ENCODE measurements at places on chromosomes 12 and 14.

- DNase-seq, result no peak
These were observed 8.0 kb upstream of the SELPLG start for GRCh38 chr12:108641446-108642268.

DNA sequence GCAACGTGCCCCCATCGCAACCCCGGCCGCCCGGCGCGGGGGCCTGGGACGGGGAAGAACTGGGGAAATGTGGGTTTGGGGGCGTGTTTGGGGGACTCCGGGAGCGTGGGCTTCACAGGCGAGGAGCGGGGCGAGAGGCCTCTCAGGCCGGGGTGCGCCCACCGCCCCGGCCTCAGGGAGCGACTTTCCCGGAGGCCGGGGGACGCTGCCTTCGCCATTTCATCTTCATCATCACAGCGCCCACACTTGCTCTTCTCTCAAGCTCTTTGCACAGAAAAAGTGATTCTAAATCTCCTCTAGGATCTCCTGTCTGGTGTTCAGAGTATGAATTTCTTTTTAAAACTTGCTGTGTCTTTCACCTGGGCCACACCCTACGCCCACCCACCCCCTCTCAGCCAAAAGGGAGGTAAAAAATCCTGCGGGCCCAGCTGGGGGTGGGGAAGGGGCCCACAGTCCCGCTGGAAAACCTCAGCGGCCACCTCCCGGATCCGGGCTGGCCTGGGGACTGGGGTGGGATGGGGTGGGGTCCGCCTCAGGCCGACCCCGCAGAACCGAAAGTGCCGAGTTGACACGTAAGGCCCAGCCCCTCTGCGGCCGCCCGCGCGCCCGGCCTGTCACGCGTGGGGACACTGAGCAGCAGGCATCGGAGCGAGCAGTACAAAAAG is 7.4 kb downstream of the CDKN1B start:
- no peak for DNase-seq

- no peak for DNase-seq
These were observed 10.9 kb upstream of the CPM start for GRCh38 chr12:68943848-68944247.

DNA sequence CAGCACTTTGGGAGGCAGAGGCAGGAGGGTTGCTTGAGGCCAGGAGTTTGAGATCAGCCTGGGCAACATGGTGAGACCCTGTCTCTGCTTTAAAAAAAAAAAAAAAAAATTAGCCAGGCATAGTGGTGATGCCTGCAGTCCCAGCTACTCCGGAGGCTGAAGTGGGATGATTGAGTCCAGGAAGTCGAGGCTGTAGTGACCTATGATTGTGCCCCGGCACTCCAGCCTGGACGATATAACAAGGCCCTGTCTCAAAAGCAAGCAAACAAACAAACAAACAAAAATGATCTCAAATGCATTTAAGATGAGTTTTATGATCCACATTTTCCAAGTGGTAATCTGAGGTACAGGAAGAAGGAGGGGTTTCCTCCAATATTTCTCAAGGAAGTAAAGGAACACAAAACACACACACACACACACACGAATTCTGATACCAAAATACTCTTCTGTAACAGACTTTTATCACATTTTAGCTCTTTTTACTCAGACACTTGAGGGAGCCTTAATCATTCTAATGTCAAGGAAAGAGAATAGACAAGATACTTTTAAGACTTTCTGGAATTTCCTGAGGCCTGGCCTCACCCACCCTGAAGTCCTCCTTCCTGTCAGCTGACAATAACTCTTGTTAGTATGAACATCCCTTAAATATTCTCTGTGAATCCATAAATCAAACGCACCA is 44.4 kb upstream of the CERS5 start:
- no peak for DNase-seq

DNA sequence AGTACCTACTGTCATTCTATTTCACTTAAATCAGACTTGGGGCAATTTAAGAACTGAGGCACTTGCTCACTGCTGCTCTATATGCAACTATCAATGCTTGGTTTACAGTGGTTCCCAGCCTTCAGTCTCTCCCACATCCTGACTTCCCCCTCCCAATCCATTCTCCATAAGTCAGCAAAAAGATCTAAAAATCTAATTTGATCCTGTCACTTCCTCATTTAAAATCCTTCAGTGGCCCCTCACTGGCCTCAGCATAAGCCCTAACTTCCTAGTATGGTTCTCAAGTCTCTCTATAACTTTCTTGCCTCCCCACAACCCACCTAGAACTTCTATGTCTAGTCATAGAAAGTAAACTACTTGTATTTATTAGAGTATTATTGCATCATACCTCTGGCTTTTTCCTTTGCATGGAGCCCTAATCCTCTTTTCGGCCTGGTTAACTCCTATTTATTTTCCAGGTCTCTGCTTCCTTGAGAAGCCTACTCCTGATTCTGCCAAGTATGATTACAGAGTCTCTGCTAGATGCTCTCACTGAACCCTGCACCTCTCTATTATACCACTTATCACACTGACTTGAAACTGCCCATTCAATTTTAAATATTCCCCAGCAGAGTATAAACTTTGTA is 130.6 kb downstream of the RALGAPA1 start:
- DNase-seq, result no peak

DNA sequence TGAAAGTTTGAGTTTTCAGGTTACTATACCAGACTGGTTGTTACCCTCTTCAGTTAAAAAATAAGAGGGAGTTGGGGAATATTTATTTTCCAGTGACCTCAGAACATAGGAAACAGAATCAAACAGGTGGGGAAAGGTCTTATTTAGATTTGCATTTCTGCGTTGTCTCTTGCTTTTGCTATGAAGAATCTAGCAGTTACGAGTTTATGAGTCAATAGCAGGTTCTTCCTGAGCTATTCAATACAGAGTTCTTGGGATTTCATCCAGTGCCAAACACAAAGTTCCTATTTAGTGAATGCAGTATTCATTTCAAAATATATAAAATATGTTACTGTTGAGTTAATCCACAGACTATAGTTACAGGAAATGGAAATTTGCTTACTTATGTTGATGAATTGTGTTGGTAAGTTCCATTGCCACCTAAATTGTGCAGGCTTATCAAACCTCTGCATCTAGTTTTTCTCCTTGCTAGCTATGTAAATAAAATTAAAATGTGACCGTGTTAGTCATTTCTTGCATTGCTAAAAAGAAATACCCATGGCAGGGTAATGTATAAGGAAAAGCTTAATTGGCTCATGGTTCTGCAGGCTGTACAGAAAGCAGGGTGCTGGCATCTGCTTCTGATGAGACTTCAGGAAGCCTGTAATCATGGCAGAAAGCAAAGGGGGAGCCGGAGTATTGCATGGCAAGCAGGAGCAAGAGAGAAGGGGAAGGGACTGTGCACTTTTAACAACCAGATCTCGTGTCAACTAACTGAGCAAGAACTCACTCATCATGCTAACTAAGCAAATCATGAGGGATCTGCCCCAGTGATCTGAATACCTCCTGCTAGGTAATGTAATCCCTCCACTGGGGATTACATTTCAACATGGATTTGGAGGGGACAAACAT is 110.2 kb downstream of the KTN1 start:
- DNase-seq, result no peak

GRCh38 chr12:49962861-49963765 is 1.4 kb downstream of the AQP5 start:
- DNase-seq, result no peak

DNA sequence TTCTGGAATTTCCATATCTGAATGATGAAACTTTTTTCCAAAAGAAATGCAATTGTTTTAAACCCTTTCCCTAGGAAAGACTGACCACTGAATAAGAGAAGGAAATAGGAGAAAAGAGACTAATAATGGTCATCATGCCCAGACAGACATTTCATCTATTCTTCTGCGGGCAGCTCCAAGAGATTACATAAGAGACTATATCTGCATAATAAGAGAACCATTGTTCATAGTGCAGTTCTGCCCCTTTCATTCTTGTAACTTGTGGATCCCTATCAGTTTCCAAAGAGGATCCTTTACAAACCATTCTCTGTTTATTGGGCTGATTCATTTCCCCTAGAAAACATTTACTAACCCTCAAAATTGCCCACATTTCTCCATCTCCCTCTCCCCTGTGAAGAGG is 197.8 kb downstream of the FSCB start:
- no peak for DNase-seq

DNA sequence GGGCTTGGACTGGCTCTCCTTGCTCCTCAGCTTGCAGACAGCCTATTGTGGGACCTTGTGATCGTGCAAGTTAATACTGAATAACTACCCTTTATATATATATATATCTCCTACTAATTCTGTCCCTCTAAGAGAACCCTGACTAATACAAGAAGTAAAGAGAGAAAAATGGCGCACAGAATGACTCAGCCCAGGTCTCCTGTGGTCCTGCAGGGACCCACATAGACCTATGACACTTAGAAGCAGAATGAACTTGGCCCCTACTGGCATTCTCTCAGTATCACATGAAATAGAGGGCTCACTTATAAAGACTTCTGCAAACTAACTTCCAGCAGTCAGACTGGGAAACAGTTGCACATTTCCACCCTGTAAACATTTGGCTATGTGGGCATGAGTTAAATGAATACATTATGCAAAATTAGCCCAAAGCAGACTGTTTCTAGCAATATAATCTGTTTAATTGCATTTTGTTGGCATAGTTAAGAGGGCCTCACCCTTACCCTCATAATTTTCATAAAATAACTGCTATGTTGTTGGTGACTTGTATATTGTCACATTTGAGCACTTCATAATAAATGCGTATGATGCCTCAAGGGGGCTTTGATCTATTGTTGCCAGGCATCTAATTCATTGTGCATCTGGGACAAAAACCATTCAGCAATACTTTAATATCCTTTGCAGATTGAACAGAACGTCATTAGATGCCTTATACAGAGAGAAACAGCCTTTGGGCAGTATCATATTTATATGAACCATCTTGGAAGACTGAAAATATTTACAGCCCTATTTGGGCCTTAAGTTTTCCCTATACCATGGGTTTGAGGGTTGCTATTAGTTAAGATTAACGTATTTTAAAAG is 349.7 kb upstream of the DIO2 start:
- DNase-seq, result no peak

GRCh38 chr14:75558440-75558839 is 20.0 kb upstream of the FLVCR2 start:
- no peak for DNase-seq

DNA sequence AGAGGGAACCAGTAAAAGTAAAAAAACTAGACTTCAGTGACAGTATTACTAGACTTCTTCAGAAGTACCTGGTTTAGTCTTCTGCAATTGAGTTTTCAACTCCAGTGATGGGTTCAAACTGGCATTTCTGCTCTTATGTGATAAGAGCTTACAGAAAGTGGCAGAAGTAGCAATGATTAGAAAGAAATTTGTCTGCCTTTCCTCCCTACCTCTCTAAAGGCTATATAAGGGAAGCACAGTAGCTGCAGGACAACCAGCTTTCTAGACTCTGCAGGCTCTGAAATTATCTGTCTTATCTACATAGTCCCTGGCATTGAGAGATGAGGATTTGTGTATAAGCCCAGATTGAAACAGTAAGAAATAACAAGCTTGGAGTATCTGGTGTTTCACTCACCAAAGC is 107.5 kb downstream of the DAAM1 start:
- no peak for DNase-seq

- no peak for DNase-seq
These were observed 3.1 kb upstream of the GPRC5D start for GRCh38 chr12:12954878-12955625.

- DNase-seq, result no peak
These were observed 14.7 kb upstream of the KRT86 start for GRCh38 chr12:52259657-52260243.

DNA sequence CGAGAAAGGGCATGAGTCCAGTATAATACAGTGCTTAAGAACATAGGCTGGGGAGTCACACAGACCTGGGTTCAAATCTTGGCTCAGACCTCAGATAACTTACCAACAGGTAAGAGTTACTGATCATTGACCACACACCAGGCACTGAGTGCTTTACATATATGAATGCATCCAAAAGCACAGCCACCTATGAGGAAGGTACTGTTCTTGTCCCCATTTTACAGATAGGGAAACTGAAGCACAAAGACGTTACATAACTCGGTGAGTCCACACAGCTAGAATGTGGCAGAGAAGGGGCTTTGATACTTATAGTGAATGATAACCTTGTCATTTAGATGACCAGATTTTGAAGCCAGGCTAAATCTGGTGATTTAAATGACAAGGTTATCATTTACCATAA is 27.6 kb downstream of the FAIM2 start:
- no peak for DNase-seq

- no peak for DNase-seq
These were observed 255.7 kb upstream of the FAR2 start for GRCh38 chr12:28893365-28893764.

- DNase-seq, result peak; percentile 85
These were observed 17.9 kb downstream of the CPM start for GRCh38 chr12:68915055-68915454.

DNA sequence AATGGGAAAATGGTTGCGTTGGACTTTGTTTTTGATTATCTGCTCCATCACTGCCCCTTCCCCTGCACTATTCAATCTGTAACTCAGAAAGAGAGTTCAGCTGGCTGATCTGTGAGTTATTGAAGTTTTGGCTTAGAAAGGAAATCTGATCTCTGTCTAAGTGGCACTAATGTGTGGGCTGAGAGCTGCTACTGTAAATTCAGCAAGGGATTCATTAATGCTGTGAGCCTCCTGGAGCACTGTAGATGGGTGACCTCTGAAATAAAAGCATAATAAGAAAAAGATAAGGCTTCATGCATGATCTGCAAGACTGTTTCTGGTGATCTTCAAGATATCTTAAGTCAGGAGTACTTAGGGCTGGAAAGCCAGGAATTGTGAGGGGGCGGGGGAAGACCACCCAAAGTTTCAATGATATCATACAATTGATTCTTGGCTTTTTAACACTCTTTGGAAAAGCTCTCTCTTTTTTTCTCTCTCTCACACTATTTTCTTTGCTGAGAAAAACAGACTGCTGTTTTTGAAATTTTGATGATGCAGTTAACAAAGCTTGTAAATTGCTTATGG is 101.1 kb downstream of the C12orf75 start:
- no peak for DNase-seq

- no peak for DNase-seq
These were observed 140.4 kb downstream of the RBM19 start for GRCh38 chr12:113825705-113826104.

DNA sequence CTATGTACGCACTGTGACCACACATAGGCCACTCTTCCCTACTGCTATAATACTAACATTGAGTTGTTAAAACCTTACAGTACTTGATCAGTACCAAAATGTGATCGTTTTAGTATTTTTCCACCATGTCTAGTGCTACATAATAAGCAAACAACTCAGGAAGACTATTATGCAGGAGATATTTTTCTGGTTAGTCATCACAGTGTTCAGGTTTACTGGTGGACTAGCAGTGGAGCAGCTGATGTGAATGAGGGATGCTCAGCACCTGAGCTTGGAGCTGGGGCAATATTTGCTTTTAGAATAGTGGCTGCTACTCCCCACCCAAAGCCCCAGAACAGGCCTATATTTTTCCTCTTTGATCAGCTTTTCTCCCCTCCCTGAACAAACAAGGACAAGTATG is 513.1 kb downstream of the KCNH5 start:
- no peak for DNase-seq

Data from AG04449 (cell line).